ENCODE measurements at places on chromosomes 2 and 18.
A peak's percentile ranks its signal among the peaks of the same experiment; 100 is the strongest.

GRCh38 chr2:172560721-172561120 is 4.8 kb downstream of the PDK1 start:
- no peak for DNase-seq

GRCh38 chr2:66034467-66034866 is 400.5 kb upstream of the MEIS1 start:
- no peak for DNase-seq

DNA sequence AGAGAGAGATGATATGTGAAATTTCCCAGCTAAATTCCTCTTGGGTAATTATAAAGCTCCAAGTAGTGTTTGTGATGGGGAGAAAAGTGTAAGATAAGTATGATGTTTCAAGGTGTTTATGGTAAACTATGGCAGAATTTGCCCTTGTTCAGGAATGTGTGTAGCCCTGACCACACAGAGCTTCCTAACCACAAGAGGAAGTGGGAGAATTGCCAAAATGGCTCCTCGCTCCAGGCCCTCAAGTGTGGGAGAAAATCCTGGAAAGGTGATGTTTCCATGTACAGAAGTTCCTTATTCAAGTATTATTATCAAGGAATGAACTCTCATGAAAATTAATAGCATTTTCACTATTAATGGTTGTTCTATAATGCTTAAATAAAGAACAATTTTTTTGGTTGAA is 878.3 kb downstream of the TDRD15 start:
- peak; percentile 71 for DNase-seq

- DNase-seq = no peak
Measured at GRCh38 chr2:199847181-199847864, 3.7 kb downstream of the FTCDNL1 start.

DNA sequence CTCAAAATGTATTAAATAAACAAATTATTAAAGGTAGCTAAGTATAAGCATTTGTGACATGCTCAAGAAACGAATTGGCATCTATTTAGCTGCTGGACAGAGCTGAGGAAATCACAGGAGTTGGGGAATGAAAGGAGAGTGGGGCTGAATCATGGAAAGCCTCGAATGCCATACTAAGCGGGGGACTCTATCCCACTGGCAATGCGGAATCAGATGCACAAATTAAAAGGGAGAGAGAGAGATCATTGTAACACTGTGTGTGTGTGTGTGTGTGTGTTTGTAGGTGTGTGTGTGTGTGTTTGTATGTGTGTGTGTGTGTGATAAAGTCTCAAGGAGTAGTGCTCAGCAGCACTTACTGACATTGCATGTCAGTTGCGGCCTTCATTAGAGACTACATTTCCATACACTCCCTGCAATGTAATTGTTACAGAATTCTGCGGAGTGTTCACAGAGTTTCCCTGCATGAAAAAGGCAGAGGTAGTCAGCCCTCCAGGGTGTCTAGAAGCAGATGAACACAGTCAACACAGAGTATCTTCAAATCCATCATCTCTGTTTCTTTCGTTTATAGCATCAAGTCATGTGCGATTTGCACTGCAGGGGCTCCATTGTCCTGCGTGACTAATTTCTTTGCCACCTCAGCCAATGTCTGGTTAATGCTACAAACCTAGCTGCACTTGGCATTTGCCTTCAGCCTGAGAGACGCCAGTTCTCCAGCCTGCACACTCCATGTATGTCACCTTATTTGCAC is 111.7 kb upstream of the CYRIA start:
- DNase-seq = no peak

DNA sequence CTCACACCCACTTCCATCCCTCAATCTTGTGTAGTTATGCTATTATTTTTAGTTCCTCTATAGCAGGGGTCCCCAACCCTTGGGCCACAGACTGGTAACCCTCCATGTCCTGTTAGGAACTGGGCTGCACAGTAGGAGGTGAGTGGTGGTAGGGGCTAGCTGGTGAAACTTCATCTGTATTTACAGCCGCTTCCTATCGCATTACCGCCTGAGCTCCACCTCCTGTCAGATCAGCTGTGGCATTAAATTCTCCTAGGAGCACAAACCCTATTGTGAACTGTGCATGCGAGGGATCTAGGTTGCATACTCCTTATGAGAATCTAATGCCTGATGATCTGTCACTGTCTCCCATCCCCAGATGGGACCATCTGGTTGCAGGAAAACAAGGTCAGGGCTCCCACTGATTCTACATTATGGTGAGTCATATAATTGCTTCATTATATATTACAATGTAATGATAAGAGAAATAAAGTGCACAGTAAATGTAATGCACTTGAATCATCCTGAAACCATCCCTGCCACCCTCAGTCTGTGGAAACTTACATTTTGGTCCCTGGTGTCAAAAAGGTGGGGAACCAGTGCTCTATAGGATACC is 1.6 kb upstream of the RAB11FIP5 start:
- DNase-seq = no peak

DNA sequence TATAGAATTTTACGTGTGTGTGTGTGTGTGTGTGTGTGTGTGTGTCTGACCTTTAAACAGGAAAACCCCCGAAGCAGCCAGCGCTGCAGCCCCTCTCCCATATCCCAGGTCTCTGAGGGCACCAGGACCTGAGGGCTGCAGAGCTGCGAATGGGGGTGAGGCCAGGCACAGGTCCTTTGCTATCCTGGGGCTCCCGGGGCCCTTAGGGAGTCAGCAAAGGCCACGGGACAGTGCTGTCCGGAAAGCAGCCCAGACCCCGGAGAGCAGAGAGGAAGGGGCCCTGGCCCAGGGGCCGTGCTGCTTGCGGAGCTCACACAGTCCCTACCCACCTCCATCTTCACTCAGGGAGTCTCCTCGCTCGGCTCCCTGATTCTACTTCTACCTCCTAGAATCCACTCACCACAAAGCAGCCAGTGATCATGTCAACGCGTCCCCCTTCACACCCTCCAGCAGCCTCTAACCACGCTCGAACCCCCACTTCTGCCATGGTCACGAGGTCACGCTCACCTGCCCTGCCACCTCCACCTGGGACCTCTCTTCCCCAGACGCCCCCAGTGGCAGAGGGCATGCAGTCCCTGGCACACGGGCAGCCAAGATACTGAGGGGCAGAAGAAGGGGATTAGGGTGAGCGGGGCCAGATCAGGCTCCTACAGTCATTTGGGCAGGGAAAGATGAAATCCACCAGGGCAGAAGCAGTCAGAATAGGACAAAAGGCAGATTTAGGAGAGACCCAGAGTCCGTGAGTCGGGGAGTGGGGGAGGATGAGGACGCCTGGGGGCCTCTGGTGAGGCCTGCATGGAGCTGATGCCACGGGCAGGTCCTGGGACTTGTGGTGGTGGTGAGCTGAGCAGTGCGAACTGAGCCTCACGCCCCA is 86.7 kb downstream of the USP40 start:
- DNase-seq = no peak

- DNase-seq = peak; percentile 82
Measured at GRCh38 chr2:37775908-37776250, 104.4 kb upstream of the CDC42EP3 start.

DNA sequence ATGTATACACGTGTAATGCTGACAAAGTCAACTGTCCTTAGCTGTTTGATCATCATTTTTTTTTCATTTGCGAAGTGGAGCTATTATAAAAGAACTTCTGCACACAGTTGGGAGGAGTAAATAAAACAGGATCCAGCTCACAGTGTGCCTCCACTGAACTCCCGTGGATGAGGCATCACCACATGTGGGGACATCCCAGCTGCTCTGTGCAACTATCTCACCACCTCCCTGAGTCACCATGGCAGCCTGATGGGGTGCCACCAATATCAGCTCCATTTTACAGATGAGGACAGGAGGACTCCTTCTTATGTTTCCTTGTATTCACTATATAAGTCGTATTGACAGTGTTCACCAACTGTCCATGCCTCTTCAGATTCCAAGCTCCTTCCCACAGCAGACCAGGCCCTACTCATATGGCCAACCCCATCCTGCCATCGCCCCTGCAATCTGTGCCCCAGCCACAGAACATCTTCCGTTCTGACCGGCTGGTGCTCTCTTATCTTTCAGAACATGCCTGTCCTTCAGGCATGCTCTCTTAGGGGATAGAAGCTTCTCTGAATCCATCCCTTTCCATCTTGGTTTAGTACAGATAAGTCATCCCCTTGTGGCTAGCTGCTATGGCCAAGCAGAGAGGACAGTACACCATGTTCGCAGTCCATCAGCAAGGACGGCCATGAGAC is 288.1 kb downstream of the RNF144A start:
- no peak for DNase-seq

GRCh38 chr2:156452971-156453370 is 16.8 kb downstream of the GPD2 start:
- DNase-seq = peak; percentile 37

- peak; percentile 34 for DNase-seq
Measured at GRCh38 chr18:10687161-10687925, 161.5 kb downstream of the NAPG start.

GRCh38 chr18:5515011-5515784 is 28.6 kb downstream of the EPB41L3 start:
- no peak for DNase-seq

DNA sequence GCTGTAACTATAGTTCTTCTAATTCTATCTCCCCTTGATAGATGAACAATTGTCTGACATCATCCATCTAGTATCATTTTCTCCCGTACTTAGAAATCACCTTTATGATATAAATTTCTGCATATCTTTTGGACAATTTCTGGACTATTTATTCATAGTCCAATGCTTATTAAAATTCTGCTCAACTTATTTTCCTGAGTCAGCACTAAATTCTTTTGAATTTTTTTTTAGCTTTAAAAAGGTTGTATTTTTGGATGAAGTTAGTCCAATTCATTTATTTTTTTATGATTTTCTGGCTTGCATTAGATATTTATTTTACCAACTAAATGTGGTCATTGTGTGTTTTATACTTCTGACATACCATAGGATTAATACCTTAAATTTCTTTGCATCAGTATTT is 538.5 kb upstream of the DCC start:
- no peak for DNase-seq

DNA sequence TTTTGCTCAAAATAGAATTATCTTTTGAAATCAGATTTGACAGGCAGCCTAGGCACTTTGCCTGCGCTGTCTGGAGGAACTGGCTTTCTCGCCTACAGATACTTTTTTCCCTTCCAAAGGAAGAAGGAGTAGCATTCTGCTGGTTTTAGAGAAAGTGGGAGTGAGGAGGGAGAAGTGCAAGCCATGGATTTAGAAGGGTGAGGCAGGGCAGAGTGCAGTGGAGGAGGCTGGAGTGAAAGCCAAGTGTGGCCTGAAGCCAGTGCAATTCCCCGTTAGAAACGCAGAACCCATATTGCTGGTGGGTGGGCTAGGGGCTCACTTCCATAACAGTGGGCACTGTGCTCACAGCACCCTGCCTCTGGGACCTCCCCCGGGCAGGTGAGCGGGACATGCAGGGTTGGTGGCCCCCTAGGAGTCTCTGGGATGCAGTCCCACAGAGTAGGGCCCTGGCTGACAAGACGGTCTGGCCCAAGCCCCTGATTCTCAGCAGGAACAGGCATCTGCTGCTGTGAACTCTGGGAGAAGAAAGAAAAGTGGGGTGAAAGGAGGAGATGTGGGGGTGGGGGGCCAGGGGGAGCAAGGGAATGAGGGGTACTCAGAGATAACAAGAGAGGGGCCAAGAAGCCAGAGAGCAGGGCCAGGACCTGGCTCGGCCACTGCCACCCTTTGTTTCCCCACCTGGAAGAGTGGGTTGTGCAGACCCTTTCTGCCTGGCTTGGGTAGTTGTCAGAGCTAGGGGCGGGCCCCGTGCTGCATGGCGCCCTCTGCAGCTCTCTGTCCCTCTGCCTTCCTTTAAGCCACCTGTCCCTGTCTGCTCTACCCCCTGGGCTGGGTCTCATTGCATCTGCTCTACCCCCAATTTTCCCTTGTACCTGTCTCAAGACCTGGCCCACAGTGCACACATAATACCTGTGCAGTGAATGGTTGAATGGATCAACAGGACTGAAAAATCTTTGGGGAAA is 273.5 kb upstream of the HS6ST1 start:
- no peak for DNase-seq

GRCh38 chr2:154924531-154924930 is 226.0 kb downstream of the KCNJ3 start:
- DNase-seq = no peak

- peak; percentile 89 for DNase-seq
Measured at GRCh38 chr2:230690439-230690838, 22.2 kb upstream of the CAB39 start.

GRCh38 chr18:63890950-63891304 is 3.4 kb downstream of the SERPINB2 start:
- peak; percentile 65 for DNase-seq

- no peak for DNase-seq
Measured at GRCh38 chr2:201452922-201453643, 1.5 kb downstream of the STRADB start.

GRCh38 chr2:134845719-134846118 is 7.3 kb downstream of the ACMSD start:
- DNase-seq = peak; percentile 75

DNA sequence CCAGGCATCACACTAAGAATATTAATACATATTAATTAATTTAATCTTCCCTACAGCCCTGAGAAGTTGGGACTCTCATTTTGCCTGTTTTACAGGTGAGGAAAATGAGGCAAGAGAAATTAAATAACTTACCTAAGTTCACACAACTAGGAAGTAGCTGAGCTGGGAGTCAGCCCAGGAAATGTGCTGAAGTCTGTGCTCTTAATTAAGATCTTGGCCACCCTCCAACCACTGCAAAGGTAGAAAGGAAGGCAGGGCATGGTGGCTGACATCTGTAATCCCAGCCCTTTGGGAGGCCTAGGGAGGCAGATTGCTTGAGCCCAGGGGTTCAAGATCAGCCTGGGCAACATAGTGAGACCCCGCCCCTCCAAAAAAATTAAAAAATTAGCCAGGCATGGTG is 12.9 kb upstream of the MGAT4A start:
- DNase-seq = no peak

DNA sequence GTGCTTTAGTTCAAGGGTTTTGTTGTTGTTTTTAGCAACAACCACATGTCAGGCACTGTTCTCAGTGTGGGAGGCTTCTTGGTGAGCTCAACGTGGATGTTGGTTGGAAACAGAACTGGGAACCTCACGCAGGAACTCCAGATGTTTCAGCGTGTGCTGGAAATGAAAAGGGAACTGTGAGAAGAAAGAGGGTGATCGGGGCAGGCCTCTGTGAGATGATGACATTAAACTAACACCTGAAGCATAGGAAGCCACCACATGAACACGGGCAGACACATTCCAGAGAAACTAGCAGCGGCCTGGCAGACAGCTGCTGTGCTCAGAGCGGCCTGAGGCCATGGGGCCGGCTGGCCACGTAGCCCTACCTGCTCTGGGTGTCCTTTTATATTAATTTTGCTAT is 66.4 kb downstream of the COA5 start:
- no peak for DNase-seq

GRCh38 chr18:56927786-56928185 is 219.1 kb upstream of the BOD1L2 start:
- no peak for DNase-seq

DNA sequence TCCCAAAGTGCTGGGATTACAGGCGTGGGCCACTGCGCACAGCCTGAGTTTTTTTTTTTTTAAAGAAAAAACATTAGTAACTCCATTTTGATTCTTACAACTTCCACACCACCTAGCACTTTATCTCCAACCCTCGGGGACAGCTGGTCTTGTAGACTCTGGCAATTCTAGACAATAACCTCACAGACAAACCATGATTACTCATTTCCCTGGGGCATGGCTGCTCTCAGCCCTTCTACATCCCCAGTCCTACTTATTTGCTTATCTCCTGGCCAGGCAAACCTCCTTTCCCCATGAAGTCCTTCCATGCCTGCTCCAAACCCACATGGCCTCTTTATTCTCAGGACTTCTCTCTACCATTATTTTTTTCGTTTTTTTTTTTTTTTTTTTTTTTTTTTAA is 91.1 kb downstream of the ACTR3 start:
- peak; percentile 76 for DNase-seq

GRCh38 chr2:138713504-138713903 is 66.7 kb downstream of the NXPH2 start:
- no peak for DNase-seq
